DND-41 (cell line): ENCODE measurements at places on chromosomes 2 and 18.

- H3K4me1 ChIP-seq, result no peaks in the 10 kb centered on the region
- no peak for DNase-seq
- H3K36me3 ChIP-seq, result no peaks in the 10 kb centered on the region
- H3K4me3 ChIP-seq, result no peak overlapping the region
- H3K27ac ChIP-seq, result no peak overlapping the region
Measured at GRCh38 chr2:215874418-215874817, 138.9 kb downstream of the MREG start.

- no peak for DNase-seq
- no peak overlapping the region for H3K27ac ChIP-seq
- no peaks in the 10 kb centered on the region for H3K27me3 ChIP-seq
- no peaks in the 10 kb centered on the region for H3K36me3 ChIP-seq
- H3K4me3 ChIP-seq, result no peak overlapping the region
Measured at GRCh38 chr2:231360401-231360800, 35.1 kb upstream of the B3GNT7 start.

DNA sequence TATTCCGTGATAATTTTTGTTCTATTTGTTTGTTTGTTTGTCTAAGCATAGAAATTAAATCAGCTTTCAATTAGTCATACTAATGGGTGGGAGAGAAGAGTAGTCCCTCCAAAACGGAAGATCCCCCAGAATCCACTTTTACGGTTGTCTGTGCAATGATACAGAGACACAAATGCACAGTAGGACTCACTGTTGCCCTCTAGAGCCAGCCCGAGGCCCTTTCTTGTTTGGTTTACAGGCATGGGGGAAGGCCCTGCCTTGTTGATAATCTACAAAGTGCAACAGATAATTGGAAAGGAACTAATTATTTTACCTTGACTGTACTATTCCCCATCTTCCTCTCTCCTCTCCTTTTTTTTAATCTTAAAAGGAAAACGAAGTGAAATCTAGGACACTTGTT is 121.1 kb downstream of the ACOXL start:
- peak overlapping the region; percentile 86 for H3K27ac ChIP-seq
- DNase-seq, result peak; percentile 82
- peaks cover 78% of the 10 kb centered on the region for H3K4me1 ChIP-seq
- H3K4me3 ChIP-seq, result no peak overlapping the region
- H3K36me3 ChIP-seq, result no peaks in the 10 kb centered on the region

- no peak overlapping the region for H3K27ac ChIP-seq
- no peaks in the 10 kb centered on the region for H3K27me3 ChIP-seq
- H3K4me1 ChIP-seq, result no peaks in the 10 kb centered on the region
- H3K36me3 ChIP-seq, result peaks cover 2% of the 10 kb centered on the region; the same call in 1 of the 2 replicates
Measured at GRCh38 chr2:223922308-223922707, 22.8 kb downstream of the WDFY1 start.

DNA sequence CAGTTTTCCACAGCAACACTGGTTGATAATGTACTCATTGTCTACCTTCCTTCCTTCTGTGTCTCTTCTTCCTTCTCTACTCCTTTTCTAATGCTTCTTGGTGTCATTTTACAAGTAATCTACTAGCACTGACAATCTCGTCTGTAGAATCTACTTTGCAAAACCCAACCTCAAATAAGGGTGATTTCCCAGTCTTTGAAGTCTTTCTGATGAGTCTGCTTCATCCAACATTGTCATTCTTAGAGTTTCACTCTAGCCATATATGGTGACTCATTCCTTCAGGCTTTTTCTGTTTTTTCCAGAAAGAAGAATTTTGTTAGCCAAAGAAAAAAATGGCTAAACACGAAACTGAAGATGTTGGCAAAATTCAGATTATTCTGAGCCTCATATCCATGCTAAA is 288.7 kb downstream of the MBD2 start:
- H3K27me3 ChIP-seq, result no peaks in the 10 kb centered on the region
- H3K27ac ChIP-seq, result no peak overlapping the region
- no peaks in the 10 kb centered on the region for H3K4me1 ChIP-seq
- H3K36me3 ChIP-seq, result no peaks in the 10 kb centered on the region
- no peak overlapping the region for H3K4me3 ChIP-seq
- DNase-seq, result no peak
